Suprapubic skin (tissue), 4 donors: ENCODE measurements at places on chromosomes 2 and 18. TPM values are rescaled to one million over a fixed set of nuclear protein-coding genes. Genes with fewer than 3 reads are reported as not detected.
A peak's percentile ranks its signal among the peaks of the same experiment; 100 is the strongest.

Gene GPBAR1
- 0.98 TPM for total RNA-seq

GRCh38 chr2:105397953-105398335, 907 bp downstream of the FHL2 start:
- DNase-seq = no peak
- H3K27me3 ChIP-seq = peaks cover 6% of the 10 kb centered on the region
- H3K4me1 ChIP-seq = peaks cover 43% of the 10 kb centered on the region
- H3K4me3 ChIP-seq = peak overlapping the region; percentile 56

Gene GDF7
- total RNA-seq = 2.8 TPM

DNA sequence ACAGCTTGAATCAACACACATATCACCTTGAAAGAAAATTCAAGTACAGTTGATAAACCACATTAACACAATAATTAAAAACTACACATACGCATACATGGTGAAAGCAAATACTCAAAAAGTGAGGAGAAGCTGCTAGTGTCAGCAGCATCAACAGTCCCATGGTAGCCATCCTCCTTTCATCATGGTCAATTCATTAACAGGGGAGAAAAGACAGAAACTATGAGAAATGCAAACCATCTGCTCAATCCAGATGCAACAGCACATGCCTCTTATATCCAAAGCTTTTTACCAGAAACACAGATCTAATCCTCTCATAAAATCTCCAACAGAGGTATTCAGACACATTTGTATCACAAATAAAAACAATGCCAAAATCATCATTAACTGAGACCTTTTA, 81.9 kb upstream of the CHRNA1 start:
- no peak overlapping the region for H3K27ac ChIP-seq
- H3K4me1 ChIP-seq = peaks cover 19% of the 10 kb centered on the region
- no peaks in the 10 kb centered on the region for H3K27me3 ChIP-seq

Gene PLGLB2
- total RNA-seq = 0.26 TPM

Gene FAM110C
- total RNA-seq = 14.0 TPM

GRCh38 chr2:64222351-64222750, 78.1 kb upstream of the PELI1 start:
- H3K4me1 ChIP-seq = peaks cover 27% of the 10 kb centered on the region
- H3K27me3 ChIP-seq = no peaks in the 10 kb centered on the region
- no peak overlapping the region for H3K4me3 ChIP-seq
- no peaks in the 10 kb centered on the region for H3K36me3 ChIP-seq
- no peak for DNase-seq

Gene SCG2
- not detected for total RNA-seq

- H3K27me3 ChIP-seq = no peaks in the 10 kb centered on the region
- H3K4me3 ChIP-seq = no peak overlapping the region
- H3K4me1 ChIP-seq = peaks cover 12% of the 10 kb centered on the region
- H3K27ac ChIP-seq = peak overlapping the region; percentile 51
- peaks cover 73% of the 10 kb centered on the region for H3K36me3 ChIP-seq
- DNase-seq = no peak
Observed at GRCh38 chr2:86065512-86065911, 40.2 kb downstream of the POLR1A start.

- peaks cover 3% of the 10 kb centered on the region for H3K4me1 ChIP-seq
- no peaks in the 10 kb centered on the region for H3K27me3 ChIP-seq
- H3K36me3 ChIP-seq = no peaks in the 10 kb centered on the region
- DNase-seq = no peak
Observed at GRCh38 chr2:162232671-162233070, 10.6 kb downstream of the FAP start.

DNA sequence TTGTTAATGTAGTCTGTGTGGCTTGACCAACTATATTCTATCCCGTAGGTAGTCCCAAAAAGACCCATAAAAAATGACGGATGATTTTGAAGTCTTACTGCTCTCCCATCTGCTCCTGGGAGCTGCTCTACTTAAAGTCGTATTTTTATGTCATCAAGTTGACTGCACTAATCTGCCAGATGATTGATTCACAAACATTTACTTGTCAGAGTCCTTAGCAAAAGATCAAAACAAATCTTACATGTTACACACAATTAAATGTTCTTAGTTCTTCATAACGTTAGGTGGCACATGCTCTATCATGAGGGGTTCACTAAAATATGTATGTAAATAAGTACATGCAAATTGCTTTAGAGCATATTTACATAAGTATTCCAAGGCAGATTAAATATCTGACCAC, 498.3 kb upstream of the LRRTM4 start:
- H3K27ac ChIP-seq = no peak overlapping the region
- no peak for DNase-seq
- H3K4me3 ChIP-seq = no peak overlapping the region
- H3K27me3 ChIP-seq = no peaks in the 10 kb centered on the region

Gene GKN1
- total RNA-seq = not detected

GRCh38 chr2:66362701-66363100, 72.2 kb upstream of the MEIS1 start:
- H3K4me1 ChIP-seq = peaks cover 13% of the 10 kb centered on the region
- no peak overlapping the region for H3K27ac ChIP-seq
- no peaks in the 10 kb centered on the region for H3K36me3 ChIP-seq
- no peak overlapping the region for H3K4me3 ChIP-seq
- no peak for DNase-seq

- H3K27ac ChIP-seq = no peak overlapping the region
- no peak overlapping the region for H3K4me3 ChIP-seq
Observed at GRCh38 chr18:49170145-49170544, 219.4 kb upstream of the SMAD7 start.

Gene DNAH6
- 0.23 TPM for total RNA-seq

Gene CRYBA2
- total RNA-seq = not detected

DNA sequence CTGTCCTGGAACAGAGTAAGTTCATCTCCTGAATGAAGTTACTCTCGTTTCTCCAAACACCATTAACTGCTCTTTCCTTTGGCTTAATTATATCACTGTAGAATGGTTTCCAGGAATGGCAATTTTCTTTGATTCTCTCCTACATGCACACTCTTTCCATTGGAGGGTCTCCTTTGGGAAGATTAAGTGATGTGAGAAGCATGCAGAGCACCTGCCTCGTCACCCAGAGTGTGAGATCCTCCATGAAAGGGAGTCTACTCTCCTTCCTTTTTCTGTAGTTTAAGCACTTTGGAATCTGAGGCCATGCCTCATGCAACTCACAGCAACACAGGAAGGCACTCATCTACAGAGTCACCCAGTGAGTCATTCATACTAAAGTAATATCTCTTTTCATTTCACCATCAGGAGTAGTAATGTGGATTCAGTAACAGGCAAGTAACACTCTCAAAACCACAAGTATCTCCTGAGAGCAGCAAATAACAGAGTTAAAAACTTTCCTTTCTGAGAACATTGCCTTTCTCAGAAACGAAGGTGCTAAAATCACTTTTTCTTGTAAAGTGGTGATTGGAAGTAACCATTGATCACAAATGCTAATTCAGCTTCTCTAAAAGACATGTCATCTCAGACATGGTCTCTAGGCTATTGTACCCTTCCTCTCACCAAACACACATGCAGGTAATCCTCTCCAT, 52.8 kb upstream of the IL1RL1 start:
- H3K4me3 ChIP-seq = no peak overlapping the region
- DNase-seq = no peak
- peaks cover 4% of the 10 kb centered on the region for H3K27me3 ChIP-seq
- H3K27ac ChIP-seq = no peak overlapping the region
- H3K36me3 ChIP-seq = no peaks in the 10 kb centered on the region

Gene TEKT4
- total RNA-seq = not detected

- DNase-seq = no peak
- no peak overlapping the region for H3K4me3 ChIP-seq
- H3K4me1 ChIP-seq = peaks cover 27% of the 10 kb centered on the region
Observed at GRCh38 chr2:113273027-113273551, 5.6 kb downstream of the PAX8 start.

DNA sequence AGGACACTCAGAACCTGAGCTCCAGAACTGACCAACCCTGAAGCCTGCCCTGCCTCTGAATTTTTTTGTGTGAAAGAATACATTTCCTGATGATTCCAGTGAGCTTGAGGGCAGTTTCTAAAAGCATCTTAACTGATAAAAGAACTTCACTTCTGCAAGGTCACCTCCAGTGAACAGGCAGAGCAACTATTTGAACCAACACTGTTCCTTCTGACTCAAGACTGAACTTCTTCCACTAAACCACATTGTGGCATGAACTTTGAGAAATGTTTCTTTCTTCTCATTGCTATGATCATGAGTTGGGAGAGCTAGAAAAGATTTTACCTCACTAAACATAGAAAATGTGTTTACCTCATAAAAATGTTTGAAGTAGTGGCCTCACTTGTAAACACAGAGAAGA, 83.8 kb upstream of the SERTAD2 start:
- DNase-seq = no peak
- H3K27me3 ChIP-seq = no peaks in the 10 kb centered on the region
- H3K36me3 ChIP-seq = no peaks in the 10 kb centered on the region
- H3K4me3 ChIP-seq = no peak overlapping the region

- no peaks in the 10 kb centered on the region for H3K27me3 ChIP-seq
- no peak for DNase-seq
- no peak overlapping the region for H3K27ac ChIP-seq
- H3K36me3 ChIP-seq = peaks cover 7% of the 10 kb centered on the region
Observed at GRCh38 chr2:42767080-42767898, 3.4 kb upstream of the OXER1 start.

DNA sequence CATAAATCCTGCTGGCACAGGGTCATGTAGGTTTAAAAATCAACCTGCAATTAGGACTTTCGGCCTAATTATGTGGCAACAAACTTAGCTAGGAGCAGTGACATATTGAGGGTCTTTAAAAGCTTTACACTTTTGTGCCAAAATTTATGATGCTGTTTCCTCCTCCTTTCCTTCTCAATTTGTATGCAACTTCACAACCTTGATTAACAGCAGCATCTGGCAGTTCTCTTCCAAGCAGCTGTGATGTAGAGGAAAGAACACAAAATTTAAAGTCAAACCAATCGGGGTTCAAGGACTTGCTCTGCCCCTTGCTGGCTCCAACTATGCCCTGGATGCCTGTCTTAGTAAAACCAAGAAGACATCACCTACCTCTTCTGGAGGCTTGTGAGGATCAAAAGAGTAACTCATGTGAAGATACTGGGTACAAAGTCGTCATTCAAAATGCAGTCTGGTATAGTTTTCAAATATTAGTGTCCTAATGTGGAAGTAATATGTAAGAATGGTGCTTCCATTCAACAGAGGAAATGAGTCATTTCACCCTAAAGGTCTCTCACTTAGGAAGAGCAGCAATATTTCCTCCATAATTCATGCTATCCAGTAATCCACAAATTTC, 94.7 kb downstream of the ANKRD44 start:
- no peaks in the 10 kb centered on the region for H3K27me3 ChIP-seq
- no peak overlapping the region for H3K27ac ChIP-seq
- H3K4me3 ChIP-seq = no peak overlapping the region
- DNase-seq = no peak
- peaks cover 9% of the 10 kb centered on the region for H3K4me1 ChIP-seq

DNA sequence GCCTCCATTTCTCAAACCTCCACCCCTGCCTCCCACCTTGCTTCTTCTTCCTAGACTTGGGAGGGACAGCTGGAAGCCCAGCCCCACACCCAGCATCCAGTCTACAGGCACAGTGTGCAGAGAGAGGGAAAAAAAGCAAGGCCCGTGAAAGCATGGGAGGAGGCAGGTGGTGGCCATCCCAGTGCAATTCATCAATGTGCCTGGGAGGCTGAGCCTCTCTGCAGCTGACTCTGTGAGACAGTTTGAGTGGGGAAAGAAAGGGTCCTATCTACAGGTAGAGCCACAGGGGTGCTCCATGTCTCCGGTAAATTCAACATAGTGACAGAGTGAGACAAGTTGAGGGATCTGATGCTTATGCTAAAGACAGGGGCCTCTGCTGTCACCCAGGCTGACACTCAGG, 340.6 kb downstream of the DYSF start:
- H3K4me1 ChIP-seq = peaks cover 10% of the 10 kb centered on the region
- H3K27me3 ChIP-seq = no peaks in the 10 kb centered on the region
- no peak overlapping the region for H3K4me3 ChIP-seq

- no peaks in the 10 kb centered on the region for H3K27me3 ChIP-seq
- no peaks in the 10 kb centered on the region for H3K4me1 ChIP-seq
- no peak overlapping the region for H3K4me3 ChIP-seq
- DNase-seq = no peak
- no peak overlapping the region for H3K27ac ChIP-seq
- no peaks in the 10 kb centered on the region for H3K36me3 ChIP-seq
Observed at GRCh38 chr18:13191779-13192178, 26.8 kb upstream of the LDLRAD4 start.

- H3K4me1 ChIP-seq = peaks cover 7% of the 10 kb centered on the region
- no peaks in the 10 kb centered on the region for H3K27me3 ChIP-seq
- peak; percentile 32 for DNase-seq
- H3K27ac ChIP-seq = no peak overlapping the region
Observed at GRCh38 chr2:119474371-119475224, 42.9 kb downstream of the TMEM37 start.

GRCh38 chr2:60671966-60672365, 84.1 kb upstream of the PAPOLG start:
- H3K4me3 ChIP-seq = no peak overlapping the region
- H3K36me3 ChIP-seq = no peaks in the 10 kb centered on the region
- DNase-seq = no peak
- H3K27me3 ChIP-seq = peaks cover 4% of the 10 kb centered on the region

Gene SERPINB5
- total RNA-seq = 658 TPM

Gene GPR45
- not detected for total RNA-seq

DNA sequence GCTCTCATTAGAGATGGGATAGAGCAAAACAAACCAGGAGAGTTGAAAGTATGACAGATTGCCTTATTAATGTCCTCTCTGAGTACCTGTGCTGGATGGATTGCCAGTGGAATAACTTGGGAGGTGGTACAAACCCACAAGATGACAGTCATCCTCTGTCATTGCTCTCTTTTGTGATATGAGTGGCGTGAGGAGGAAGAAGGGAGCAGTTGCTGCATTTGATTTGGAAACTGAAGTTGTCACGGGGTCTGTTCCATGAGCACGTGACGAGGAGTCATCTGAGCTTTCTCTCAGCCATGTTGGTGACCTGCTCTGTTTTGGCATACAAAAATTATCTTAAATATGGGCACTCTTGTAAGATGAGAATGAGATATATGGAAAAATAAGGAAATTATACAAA, 204.9 kb downstream of the FAM210A start:
- peaks cover 5% of the 10 kb centered on the region for H3K36me3 ChIP-seq
- no peak overlapping the region for H3K4me3 ChIP-seq
- DNase-seq = no peak

GRCh38 chr2:71226096-71226964, 573 bp downstream of the PAIP2B start:
- H3K4me3 ChIP-seq = peak overlapping the region; percentile 81
- no peaks in the 10 kb centered on the region for H3K27me3 ChIP-seq
- peaks cover 17% of the 10 kb centered on the region for H3K4me1 ChIP-seq

- DNase-seq = no peak
- no peaks in the 10 kb centered on the region for H3K27me3 ChIP-seq
- H3K4me3 ChIP-seq = no peak overlapping the region
- peaks cover 14% of the 10 kb centered on the region for H3K4me1 ChIP-seq
- no peak overlapping the region for H3K27ac ChIP-seq
- no peaks in the 10 kb centered on the region for H3K36me3 ChIP-seq
Observed at GRCh38 chr18:25279133-25279532, 72.8 kb downstream of the ZNF521 start.

Gene OR6B2
- not detected for total RNA-seq

- DNase-seq = no peak
- peak overlapping the region; percentile 58 for H3K27ac ChIP-seq
- peaks cover 28% of the 10 kb centered on the region for H3K4me1 ChIP-seq
- no peak overlapping the region for H3K4me3 ChIP-seq
- H3K27me3 ChIP-seq = no peaks in the 10 kb centered on the region
Observed at GRCh38 chr2:121256720-121257479, 28.1 kb downstream of the TFCP2L1 start.

GRCh38 chr2:214740867-214741395, 68.6 kb downstream of the BARD1 start:
- H3K4me1 ChIP-seq = no peaks in the 10 kb centered on the region
- H3K27me3 ChIP-seq = no peaks in the 10 kb centered on the region
- no peak for DNase-seq
- H3K36me3 ChIP-seq = peaks cover 6% of the 10 kb centered on the region
- no peak overlapping the region for H3K4me3 ChIP-seq
